ENCODE measurements at places on chromosomes 5 and 9. TPM values are rescaled to one million over a fixed set of nuclear protein-coding genes. Genes with fewer than 3 reads are reported as not detected.

DNA sequence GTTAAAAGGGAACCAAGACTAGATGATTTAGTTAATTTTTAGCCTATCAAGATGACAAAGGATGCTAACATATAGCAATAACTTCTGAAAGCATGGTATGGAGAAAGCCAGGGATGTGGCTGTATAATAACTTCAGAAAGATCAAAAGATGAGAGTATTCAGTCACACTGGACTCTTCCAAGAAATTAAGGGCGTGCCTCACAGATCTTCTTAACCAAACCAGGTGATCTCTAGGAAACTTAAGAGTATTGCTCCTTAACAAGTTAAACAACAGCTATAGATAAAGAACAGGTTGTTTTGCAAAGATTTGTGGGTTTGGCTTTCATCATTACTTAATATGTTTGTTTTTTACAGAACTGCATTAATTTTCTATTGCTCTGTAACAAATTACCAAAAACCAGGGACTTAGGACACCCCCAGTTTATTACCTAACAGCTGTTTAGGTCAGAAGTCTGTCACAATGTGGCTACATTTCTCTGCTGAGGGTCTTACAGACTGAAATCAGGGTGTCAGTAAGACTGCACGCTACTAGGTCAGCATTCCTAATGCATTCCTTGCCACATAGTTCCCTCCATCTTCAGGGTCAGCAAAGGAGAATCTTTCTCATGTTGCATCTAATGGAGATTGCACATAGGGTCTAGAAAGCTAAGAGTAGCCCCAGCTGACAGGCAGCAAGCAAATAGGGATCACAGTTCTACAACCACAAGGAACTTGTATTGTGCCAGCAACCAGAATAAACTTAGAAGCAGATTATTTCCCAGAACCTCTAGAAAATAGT lies 113.8 kb downstream of the WDR70 start:
- no peak for DNase-seq
- no peak overlapping the region for H3K27ac ChIP-seq
- H3K4me3 ChIP-seq: no peak overlapping the region

DNA sequence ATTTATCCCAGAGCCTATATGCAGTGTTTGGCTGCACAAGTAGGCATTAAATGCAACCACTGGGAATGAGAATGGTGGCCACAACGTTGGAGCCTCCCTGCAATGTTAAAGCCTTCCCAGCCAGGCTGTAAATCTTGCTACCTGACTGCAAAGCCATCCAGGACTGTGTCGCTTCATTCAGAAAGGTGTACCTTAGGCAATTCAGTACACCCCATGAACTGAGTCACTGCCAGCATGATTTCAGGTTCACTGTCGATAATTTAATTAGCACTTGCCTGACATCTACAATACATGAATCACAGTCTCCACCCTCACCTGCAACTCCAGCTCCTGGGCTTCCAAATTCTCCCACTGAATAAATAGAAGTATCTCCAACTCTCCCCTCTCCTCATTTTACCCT lies 108.4 kb downstream of the SLIT3 start:
- H3K4me3 ChIP-seq: no peak overlapping the region
- no peaks in the 10 kb centered on the region for H3K4me1 ChIP-seq
- H3K36me3 ChIP-seq: no peaks in the 10 kb centered on the region
- no peak overlapping the region for H3K27ac ChIP-seq
- no peak for DNase-seq

Gene FREM1
- 0.76 TPM for total RNA-seq

GRCh38 chr5:156532921-156533320 lies 206.0 kb downstream of the SGCD start:
- no peaks in the 10 kb centered on the region for H3K36me3 ChIP-seq
- no peaks in the 10 kb centered on the region for H3K4me1 ChIP-seq
- H3K4me3 ChIP-seq: no peak overlapping the region
- no peak for DNase-seq
- no peaks in the 10 kb centered on the region for H3K27me3 ChIP-seq
